ENCODE measurements at places on chromosomes 11 and 22.
A peak's percentile ranks its signal among the peaks of the same experiment; 100 is the strongest.

GRCh38 chr22:17787716-17788330, 13.6 kb upstream of the BID start:
- no peak for DNase-seq

DNA sequence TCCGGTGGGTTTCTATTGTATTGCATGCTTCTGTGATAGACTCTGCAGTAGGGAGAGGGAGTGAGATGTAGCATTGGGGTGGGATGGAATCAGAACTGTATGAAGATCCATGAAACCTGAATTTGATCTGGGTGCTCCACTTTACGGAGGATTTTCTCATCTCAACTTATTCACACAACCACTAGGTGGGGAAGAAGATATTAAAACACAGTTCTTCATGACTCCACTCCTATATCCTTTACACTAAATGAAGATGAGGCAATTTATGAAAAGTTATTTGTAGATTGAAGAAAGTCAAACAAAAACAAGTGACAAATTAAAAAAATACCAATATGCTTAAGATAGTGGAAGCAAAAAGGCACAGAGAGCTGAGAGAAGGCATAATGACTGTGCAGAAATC, 92.6 kb upstream of the PDGFD start:
- no peak for DNase-seq

DNA sequence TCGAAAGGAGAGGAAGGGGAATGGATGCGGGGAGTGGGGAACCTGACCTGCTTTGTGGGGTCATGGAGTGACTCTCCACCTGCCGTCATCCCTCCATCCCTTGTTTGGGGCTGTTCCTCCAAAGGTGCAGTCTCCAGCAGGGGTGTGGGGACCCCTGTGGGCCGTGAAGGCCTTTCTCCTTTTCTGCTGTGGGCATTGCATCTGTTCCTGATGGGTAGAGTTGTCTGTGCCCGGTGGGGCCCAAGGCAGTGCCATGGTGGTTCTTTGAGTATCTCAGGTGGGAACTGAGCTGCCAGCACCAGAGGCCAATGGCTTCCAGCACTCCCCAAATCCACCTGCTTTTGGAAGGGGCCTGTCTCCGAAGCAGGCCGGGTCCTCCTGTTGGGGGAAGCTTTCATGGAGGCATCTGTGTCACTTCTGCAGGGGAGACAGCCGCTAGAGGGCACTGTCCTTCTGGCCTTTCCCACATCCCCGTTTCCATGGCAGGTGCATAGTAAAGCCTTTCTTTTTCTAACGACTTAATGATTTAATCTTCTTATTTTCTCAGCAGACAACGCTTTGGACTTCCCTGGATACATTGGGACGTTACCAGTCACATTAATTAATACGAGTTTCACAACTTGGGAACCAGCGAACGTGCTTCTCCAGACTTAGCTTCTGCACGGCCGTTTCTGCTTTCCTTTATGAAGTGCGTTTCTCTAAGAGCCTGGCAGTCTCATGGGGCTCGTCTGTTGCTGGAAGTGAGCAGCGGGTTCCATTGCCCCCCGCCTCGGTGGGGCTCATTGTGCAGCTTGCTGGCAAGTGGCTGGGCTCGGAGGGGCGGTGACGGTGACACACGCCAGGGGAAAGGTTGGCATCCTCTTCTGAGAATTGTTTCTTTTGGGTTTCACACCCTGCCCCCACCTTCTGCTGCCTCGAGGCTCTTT, 57.1 kb downstream of the PARVB start:
- peak; percentile 65 for DNase-seq

DNA sequence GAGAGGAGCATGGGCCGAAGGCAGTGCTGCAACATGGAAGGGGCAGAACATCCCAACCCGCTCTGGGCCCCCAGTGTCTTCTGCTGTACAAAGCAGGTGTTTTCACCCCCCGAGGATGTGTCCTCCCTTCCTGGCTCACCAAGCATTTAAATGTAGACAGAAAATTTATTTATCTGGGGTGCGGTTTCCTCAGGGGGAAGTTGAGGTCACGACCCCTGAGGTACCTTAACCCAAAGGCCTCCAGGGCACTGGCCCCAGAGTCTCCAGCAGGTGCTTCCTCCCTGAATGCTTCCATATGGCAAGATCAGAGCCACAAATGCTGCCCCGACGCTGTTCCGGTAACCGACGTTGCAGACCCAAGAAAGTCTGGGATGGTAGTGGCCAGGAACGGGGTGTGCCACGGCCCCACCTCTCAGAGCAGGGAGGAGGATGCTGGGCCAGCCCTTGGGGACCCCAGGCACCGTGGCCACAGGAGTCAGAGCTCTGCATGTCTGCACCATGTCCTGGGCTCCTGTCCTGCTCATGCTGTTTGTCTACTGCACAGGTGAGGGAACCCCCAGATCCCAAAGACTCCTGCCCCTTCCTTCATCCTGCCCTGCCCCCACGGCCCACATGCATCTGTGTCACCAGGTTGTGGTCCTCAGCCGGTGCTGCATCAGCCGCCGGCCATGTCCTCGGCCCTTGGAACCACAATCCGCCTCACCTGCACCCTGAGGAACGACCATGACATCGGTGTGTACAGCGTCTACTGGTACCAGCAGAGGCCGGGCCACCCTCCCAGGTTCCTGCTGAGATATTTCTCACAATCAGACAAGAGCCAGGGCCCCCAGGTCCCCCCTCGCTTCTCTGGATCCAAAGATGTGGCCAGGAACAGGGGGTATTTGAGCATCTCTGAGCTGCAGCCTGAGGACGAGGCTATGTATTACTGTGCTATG, at the start of gene VPREB1:
Gene VPREB1 (plus strand): TSS at position 471 of the 935 bp plus-strand sequence. CDS start 28 bp downstream, at position 499.
- no peak for DNase-seq

- DNase-seq = no peak
Observed at GRCh38 chr22:36198536-36198935, 3.1 kb downstream of the APOL4 start.

GRCh38 chr22:27131346-27131745, 474.0 kb downstream of the MIAT start:
- no peak for DNase-seq

DNA sequence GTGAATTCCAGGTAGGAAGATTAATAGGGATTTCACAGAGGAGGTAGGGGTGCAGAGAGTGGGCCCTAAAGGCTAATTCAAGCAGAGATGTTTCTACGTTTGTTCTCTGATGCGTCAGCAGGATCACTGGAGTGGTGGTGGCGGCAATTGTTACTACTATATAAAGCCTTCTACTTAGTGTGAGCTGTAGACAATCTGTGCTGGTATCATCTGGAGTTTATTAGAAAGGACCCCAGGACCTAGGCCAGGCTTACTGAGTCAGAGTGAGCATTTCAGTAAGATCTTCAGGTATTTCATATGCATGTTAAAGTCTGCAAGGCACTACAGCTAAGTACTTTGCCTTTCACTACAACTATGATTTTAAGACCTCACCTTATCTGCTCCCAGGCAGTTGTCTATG, 59.5 kb downstream of the USP35 start:
- DNase-seq = no peak

GRCh38 chr22:17606496-17606895, 22.1 kb downstream of the ATP6V1E1 start:
- no peak for DNase-seq

- no peak for DNase-seq
Observed at GRCh38 chr11:124346311-124346955, 26.4 kb upstream of the OR8D2 start.

- DNase-seq = no peak
Observed at GRCh38 chr11:121754598-121754997, 301.8 kb upstream of the SORL1-AS1 start.

- DNase-seq = no peak
Observed at GRCh38 chr11:44417731-44418455, 108.0 kb upstream of the ALX4 start.

GRCh38 chr11:44936951-44937543, 13.6 kb downstream of the TP53I11 start:
- DNase-seq = no peak

DNA sequence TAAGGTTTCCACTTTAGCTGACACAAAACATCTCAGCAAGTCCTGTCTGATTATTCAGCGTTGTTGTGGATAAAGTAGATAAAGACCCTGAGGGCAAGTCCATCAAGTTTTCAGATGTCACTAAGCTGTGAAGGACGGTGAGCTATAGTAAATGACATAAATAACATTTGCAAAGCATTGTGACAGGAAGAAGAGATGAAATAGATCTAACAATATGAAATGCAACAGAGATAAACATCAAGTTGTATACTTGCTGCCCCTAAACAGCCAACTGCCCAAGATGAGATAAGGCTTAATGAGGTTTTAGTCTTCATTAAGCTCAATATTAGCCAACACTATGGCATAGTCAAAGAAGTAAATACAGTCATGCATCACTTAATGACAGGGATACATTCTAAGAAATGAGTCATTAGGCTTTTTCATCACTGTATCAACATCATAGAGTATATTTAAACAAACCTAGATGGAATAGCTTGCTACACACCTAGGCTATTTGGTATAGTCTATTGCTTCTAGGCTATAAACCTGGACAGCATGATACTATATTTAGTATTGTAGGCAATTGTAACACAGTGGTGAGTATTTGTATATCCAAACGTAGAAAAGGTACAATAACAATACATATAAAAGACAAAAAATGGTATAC, 625.1 kb upstream of the ANO5 start:
- no peak for DNase-seq

- no peak for DNase-seq
Observed at GRCh38 chr11:128603752-128604414, 16.5 kb upstream of the ETS1 start.

DNA sequence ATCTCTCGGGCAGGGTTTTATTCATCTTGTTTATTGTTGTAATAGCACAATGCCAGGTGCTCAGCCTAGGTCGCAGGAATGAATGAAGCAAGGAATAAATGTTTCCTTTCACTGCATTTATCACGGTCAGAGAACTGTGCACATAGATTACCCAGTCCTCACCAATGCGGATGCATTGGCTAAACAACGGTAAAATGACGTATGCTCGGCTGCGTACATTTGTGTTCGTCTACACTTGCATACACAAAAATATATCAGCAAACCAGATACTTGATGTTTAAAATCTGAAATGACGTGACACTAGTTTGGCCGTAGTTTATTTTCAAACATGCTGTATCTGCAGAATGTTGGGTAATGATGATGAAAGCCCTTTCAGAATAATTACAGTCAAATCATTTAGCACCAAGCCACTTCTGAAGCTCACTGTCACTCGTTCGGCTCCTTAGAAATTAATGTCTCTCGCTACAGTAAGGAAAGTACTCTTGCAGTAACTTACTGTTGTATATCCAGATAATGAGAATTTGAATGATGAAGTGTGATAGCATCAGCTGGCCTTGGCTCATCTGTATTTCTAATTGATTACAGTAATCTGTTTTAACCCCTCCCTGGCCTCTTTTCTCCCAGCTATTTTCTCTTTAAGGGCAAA, 268.9 kb downstream of the LRRC4C start:
- no peak for DNase-seq

DNA sequence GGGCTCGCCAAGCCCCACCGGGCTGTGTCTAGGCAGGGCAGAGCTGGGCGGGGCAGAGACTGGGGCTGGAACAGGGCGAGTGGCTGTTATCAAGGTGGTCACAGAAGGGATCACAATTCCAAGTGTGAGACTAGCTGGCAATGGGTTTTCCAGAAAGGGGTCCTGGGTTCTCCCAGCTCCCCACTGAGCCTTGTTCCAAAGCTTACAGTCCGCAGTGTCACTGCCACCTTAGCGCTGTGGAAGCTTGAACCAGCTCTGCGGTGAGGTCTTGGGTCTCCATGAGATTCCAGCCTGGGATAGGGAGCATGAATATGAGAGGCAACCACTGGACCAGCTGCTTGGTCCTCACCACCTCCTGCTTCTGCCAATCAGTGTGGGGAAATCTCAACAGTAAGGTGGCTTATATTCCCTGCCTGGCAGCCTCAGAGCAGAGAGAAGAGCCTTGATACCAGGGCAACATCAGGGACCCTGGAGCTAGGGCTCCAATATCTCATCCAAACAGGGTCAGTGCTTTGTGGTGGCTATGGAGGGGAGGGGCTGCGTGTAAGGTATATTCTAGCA, 831 bp downstream of the CD44 start:
- no peak for DNase-seq

DNA sequence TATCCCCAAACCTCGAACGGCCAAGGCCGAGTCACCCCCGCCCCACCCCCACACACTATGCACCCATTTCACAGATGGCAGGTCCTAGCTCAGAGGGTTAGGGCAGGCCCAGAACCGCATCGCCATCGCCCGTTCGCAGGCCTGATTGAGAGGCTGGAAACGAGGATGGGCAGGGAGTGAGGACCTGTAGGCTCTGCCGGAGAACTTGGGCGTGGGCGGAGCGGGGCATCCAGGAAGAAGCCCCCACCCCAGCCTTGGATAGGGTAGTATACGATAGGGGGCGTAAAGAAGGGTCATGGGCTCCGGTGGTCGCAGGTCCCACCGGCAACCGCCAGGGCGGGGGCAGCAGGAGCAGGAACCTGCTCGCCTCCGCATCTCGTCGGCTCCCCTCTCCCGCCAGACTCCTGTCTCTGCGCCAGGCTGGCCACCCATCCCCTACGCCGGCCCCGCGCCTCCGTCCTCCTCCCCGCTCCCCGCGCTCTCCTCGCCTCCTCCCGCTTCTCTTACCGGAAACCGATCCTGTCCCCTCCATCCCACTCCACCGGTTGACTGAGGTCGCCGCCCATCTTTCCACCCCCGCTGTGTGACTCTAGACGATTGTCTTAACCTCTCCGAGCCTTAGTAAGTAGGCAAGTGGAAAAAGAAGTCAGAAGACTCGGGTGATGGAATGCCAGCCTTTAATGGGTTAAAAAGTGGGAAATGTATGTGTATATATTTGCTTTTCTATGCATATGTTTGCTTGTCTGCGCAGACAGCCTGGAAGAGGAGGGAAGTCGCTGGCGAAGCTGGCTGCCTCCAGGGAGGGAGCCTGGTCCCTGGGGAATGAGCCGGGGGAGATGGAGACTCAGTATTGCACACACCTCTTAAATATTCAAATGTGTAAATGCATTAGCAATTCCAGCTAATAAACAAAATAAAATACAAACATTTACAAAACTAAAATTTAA, 52.8 kb downstream of the CYTH4 start:
- no peak for DNase-seq

GRCh38 chr22:22687638-22688500, 43.5 kb downstream of the GGTLC2 start:
- DNase-seq = no peak

- no peak for DNase-seq
Observed at GRCh38 chr11:119317592-119318239, 786 bp upstream of the MCAM start.

- no peak for DNase-seq
Observed at GRCh38 chr22:19890502-19891316, 36.0 kb upstream of the GNB1L start.

DNA sequence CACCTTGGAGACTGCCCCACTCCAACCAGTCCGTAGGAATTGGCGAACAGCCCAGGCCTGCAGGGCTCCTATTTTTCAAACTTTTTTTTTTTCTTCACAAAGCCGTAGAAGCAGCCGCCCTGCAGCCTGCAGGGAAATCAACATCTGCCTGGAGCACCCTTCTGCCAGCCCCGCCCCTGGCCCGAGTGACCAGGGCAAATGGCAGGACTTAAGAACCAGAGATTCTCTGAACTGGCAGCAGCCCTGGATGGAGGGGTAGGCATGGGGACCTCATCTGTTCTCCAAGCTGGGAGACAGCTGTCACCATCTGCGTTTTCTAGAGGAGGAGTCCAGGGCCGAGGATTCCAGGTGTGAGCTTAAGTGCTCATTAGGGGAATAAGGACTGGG, 5.6 kb downstream of the SCN2B start:
- DNase-seq = no peak
